H7 (cell line): ENCODE measurements at places on chromosomes 2 and 18.

- peak; percentile 10 for DNase-seq
Measured at GRCh38 chr18:34764451-34764850, 54.4 kb downstream of the DTNA start.

- DNase-seq = no peak
Measured at GRCh38 chr18:14927701-14928100, 179.7 kb downstream of the ANKRD30B start.

- no peak for DNase-seq
Measured at GRCh38 chr2:46964835-46965560, 49.4 kb upstream of the MCFD2 start.

DNA sequence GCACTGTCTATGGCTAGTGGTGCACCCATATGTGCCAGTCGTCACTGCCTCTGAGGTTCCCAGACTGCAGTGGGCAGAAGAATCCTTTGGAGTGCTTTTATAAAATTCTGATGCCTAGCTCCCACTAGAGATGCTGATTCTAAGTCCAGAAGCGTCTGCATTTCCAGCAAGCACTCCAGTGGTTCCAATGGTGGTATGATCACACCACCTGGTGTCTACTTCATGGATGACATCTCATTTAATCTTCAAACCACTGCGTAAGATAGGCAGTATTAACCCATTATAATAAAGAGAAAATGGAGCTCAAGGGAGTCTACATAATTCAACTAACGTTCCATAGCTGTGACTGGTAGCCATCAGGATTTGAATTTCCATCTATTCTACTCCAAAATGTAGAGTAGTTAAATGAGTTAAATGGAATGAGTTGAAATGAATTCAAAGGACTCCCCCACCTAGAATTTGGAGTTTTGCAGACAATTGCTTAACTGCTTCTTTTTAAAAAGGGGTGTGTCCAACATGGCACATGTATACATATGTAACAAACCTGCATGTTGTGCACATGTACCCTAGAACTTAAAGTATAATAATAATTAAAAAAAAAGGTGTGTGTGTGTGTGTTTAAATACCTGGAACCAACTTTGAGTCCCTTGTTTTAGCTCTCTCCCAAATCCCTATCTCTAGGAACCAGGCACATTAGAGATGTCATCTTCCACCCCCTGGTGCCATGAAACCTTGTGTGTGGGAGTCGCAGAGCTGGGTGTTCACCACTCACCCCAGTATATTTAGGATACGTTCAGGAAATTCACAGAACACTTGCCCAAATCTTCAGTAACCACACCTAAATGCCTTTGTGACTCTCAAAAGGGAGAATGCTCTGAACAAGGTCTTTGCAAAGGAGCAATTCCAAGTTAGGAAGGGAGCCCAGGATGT, 14.1 kb downstream of the LAMA3 start:
- DNase-seq = peak; percentile 57

DNA sequence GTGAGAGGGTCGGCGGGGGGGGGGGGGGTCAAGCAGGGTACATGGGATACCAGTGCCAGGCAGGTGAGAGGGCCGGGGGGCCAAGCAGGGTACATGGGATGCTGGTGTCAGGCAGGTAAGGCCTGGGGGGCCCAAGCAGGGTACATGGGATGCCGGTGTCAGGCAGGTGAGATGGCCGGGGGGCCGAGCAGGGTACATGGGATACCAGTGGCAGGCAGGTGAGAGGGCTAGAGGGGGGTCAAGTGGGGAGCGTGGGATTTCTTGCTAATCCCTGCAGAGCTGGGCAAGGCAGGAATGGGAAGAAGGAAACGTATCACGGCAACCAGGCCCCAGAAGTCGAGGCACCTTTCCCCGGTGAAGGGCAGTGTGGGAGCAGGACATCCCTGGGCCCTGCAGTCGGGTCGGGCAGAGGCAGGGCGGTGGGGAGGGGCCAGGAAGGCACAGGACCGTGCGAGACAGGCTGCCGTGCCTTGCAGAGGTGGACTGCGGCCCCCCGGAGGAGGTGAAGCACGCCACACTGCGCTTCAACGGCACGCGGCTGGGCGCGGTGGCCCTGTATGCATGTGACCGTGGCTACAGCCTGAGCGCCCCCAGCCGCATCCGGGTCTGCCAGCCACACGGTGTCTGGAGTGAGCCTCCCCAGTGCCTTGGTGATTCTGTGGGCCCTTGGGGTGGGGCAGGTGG, 49.3 kb downstream of the MTERF4 start:
- DNase-seq = peak; percentile 45

GRCh38 chr18:73942956-73943355, 204.7 kb downstream of the FBXO15 start:
- DNase-seq = no peak

DNA sequence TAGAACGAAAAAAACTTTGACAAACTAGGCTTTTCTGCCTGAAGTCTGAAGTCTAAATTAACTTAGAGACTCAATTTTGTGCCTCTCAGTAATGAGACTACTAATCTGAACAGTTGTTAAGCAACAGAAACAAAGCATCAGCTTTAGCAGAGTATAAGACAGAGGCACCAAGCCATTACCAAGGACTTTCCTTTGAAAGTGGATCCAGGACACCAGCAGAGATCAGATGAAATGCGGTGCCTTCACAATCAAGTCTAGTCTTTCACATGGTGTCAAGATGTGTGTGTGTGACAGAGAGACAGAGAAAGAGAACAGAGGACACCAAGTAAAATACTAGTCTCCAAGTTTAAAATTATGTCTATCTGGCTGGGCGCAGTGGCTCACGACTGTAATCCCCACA, 1502.9 kb downstream of the LRP1B start:
- no peak for DNase-seq

DNA sequence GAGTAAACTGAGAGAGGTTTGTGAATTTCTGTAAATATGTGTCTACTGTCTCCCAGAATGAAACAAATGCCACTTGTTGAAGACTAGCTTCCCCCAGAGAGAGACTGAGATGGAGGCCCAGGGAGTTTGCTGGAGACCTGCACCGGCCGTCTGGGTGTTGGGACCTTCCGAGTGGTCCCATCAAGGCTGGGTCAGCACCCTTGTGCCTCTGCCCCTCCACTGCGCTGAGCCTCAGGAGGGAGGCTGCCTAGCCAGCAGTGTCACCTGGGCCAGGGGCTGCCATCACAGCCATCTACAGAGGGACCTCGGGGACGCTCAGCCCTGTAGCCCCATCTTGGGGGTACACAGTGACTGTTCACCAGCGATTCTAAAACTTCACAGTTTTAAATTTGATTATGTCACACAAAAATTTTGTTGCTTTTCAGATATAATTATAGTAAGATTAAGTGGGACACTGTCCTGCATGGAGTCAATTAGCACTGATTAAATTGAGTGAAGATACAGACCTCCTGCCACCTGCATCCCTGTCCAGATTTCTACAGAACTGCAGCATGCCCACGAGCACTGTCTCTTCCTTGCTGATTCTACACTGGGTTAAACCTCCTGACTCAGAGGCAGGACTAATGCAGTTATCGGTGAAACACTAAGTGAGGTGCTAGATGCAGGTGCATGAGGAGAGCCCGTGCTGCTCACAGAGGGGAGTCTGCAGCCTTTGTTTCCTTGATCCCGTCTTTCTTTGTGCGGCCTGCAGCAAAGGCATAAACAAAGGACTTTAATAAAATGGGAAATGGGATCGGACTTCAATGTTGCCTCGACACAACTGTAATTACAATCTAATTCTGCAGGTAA, 50.5 kb downstream of the TMEM18 start:
- DNase-seq = peak; percentile 77

DNA sequence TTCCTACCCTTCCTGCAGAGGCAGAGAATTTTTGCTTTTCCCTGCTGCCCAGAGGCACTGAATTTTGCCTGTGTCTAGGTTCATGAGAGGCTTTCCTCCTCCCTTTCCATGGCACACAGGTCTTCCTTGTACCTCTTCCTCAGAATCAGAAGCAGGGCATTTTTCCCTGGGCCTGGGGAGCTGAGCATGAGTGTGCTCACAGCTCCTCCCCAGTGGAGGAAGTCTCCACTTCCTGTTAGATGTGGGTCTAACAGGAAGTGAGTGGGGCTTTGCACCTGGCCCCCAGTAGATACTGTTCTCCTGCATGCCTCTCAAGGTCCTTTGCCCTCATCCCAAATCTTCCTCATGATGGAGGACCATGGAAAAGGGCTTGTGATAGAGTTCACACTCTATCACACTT, 297.2 kb upstream of the FIGN start:
- DNase-seq = no peak

DNA sequence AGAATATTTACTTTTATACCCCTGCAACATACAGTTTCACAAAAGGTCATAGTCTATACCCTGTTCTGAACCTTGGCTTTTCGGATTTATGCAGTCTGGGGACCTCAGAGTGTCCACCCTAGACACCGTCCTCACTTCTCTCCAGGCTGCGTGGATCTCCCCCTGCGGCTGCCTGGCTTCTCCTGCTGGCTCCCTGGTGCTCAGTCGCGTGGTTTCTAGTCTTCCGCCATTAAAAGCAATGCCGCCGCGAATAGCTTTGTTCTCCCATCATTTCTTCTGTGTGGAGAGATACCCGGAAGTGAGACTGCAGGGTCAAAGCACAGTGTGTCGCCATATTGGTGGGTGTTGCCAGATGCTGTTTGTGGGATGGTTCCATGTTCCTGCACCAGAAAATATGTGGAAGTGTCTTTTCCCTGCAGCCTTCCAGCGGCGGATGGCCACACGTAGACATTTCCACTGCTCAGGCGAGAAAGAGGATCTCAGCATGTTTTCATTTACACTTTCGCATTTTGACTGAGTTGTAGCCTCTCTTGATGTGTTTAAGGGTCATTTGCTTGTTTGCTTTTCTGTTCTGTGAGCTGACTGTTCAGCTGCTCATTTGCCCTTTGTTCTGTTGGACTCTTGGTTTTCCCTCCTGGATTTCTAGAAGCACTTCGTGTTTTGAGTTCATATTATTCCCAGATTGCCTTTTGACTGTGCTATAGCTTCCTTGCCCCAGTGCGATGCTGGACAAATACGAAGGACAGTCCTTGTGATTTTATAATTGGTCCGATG, 22.9 kb upstream of the ASB1 start:
- DNase-seq = no peak

DNA sequence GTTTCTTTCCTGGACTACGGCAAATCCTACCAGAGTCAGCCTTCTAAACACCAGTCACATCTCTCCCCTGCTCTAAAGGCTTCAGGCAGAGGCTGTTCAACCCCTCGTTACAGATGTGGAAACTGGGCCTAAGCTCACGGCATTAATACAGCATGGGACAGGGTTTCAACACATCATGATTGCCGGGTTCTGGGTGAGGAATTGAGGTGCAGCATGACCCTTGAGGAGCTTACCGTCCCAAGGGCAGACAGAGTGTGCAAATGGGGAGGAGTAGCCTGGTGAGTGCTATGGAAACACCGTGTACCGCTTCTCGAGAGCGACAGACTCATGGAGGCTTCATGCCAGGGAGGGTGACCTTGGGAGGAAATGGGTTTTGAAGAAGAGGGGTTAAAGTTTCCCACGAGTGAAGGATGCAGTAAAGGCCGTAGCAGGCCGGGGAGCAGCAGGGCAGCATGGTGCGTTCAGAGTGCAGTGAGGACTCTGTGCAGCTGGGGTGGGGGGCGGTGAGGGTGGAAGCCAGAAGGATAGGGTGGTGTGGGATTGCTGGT, 51.1 kb downstream of the TGOLN2 start:
- DNase-seq = no peak

- no peak for DNase-seq
Measured at GRCh38 chr2:204871231-204871953, 326.1 kb downstream of the PARD3B start.

DNA sequence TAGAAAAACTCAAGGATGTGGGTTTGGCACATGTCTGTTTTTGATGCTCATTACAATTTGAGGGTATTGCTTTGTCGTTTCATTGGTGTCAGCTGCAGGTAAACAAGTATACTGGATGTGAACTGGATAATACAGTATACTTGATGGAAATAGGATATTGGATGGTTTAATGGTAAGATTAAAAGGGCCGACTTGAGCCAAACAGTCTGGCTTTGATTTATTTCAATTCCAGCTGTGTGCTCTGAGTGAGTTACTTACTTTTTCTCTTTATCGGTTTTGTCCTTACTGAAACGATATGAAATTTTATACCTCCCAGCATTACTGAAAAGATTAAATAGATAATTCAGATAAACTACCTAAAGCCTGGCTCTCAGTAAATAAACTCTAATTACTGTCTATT, 227.6 kb downstream of the ASXL3 start:
- no peak for DNase-seq

- DNase-seq = no peak
Measured at GRCh38 chr2:119261493-119262225, 38.0 kb downstream of the STEAP3 start.

DNA sequence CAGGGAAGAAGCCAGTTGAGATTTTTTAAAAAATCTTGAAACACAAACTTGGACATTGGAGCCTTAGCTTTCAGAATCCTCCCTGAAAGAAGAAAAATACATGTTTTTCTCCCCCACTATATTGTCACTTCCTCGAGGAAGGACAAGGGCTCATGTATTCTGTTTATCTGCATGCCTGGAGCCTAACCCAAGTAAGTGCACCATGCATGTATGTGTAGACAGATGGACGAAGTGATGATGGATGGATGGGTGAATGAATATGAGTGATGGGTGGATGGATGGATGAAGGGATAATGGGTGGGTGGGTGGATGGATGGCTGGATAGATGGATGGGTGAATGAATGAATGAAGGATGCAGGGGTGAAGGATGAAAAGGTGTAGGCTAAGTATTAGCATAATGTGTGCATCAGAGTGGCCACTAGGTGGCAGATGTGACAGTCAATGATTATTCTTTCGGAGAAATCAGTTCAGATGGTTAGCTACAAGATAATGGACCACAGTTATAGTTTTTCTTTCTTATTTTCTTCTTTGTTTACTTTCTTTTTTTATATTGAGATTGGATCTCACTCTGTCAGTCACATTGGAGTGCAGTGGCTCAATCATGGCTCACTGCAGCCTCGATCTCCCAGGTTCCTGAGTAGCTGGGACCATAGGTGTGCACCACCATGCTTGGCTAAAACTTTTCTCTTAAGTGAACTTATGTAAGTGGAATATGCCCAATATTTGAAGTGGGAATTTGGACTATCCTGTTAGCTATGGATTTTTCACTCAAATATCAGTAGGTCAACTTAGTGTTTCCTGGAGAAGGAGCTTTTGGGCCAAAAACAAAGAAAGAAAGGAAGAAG, 18.5 kb upstream of the CCDC93 start:
- DNase-seq = peak; percentile 54

GRCh38 chr2:72750466-72750865, 75.4 kb downstream of the EXOC6B start:
- DNase-seq = no peak

- DNase-seq = peak; percentile 12
Measured at GRCh38 chr18:78871618-78872017, 108.0 kb upstream of the SALL3 start.

GRCh38 chr2:214607051-214607450, 196.2 kb downstream of the VWC2L start:
- DNase-seq = no peak

- no peak for DNase-seq
Measured at GRCh38 chr2:149134335-149134923, 95.9 kb downstream of the LYPD6B start.

GRCh38 chr18:64149916-64150438, 1.1 kb upstream of the LINC00305 start:
- DNase-seq = no peak
